NCI-H510A treated with DMSO at 0.1 percent for 48 hours (cell line): ENCODE measurements at places on chromosomes 1 and 21.

- no peak for DNase-seq
Observed at GRCh38 chr1:20932437-20932977, 145.4 kb upstream of the HP1BP3 start.

DNA sequence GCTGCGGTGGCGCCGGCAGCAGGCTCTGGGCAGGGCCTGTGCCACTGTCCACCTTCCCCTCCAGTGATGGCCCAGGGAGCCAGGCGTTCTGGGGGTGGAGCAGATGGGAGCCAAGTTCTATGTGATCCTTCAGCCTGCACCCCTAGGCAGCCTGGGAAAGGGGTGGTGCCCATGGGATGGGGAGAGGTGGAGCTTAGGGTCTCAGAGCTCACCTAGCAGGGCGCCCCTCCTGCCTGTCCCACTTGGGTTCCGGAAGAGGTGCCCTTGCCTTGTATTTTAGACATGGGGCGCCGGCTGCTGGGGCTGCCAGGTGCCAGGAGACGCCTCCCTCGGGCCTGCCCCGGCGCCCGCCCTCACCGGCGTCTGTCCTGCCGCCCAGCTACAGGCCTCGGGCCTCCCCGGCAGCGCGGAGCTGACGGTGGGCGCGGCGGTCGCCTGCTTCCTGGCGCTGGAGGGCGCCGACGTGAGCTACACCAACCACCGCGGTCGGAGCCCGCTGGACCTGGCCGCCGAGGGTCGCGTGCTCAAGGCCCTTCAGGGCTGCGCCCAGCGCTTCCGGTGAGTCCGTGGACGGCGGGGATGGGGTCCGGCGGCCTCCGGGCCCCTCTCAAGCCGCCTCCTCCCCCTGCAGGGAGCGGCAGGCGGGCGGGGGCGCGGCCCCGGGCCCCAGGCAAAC lies 3.1 kb upstream of the MMP23B start:
- DNase-seq, result no peak

DNA sequence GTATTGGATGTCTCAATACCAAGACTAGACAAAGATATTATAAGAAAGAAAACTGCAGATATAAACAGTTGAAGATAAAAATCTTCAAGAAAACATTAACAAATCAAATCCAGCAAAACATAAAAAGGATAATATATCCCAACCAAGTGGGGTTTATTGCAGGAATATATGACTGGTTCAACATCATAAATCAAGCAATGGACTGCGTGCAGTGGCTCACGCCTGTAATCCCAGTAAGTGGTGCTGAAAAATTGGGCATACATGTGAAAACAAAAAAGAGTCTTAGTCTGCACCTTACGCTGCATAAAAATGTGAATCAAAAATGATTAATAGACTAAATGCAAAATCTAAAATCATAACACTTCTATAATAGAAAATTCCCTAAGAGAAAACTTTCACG lies 112.9 kb upstream of the PDE4B start:
- no peak for DNase-seq

- DNase-seq, result no peak
Observed at GRCh38 chr1:233933339-233933738, 28.9 kb downstream of the SLC35F3 start.

- no peak for DNase-seq
Observed at GRCh38 chr1:66050633-66051032, 257.9 kb downstream of the PDE4B start.
